ENCODE measurements at places on chromosomes 13 and 19. TPM values are rescaled to one million over a fixed set of nuclear protein-coding genes. Genes with fewer than 3 reads are reported as not detected.

The ZNF543 gene
- 9.0 TPM for total RNA-seq

The COL4A1 gene
- total RNA-seq, result 91.0 TPM

The FUT1 gene
- 12.2 TPM for total RNA-seq

The ERICH6B gene
- total RNA-seq, result not detected

The NANOS3 gene
- not detected for total RNA-seq

Data from H1 (cell line).